ENCODE measurements at places on chromosomes 3 and 15.
A peak's percentile ranks its signal among the peaks of the same experiment; 100 is the strongest.

DNA sequence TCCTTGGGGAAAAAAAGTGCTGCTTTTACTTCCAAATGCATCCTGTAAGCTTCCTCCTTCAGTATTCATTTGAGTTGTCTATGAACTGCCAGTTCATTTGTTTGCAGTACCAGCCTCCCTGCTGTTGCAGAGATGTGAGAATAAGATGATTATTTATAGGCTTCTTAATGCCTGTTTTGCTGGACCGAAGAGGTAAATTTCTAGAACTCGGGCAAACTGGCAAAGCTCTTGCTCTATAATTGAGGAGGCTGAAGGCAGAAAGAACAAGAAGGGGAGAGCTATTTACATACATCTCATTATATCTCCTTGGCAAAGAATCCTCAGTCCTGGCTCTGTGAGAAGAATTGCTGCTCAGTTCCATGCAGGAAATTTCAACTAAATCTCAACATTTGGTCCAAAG, 790.4 kb downstream of the GRM7 start:
- no peak for DNase-seq

GRCh38 chr3:11386465-11387113, 114.4 kb downstream of the ATG7 start:
- no peak for DNase-seq

DNA sequence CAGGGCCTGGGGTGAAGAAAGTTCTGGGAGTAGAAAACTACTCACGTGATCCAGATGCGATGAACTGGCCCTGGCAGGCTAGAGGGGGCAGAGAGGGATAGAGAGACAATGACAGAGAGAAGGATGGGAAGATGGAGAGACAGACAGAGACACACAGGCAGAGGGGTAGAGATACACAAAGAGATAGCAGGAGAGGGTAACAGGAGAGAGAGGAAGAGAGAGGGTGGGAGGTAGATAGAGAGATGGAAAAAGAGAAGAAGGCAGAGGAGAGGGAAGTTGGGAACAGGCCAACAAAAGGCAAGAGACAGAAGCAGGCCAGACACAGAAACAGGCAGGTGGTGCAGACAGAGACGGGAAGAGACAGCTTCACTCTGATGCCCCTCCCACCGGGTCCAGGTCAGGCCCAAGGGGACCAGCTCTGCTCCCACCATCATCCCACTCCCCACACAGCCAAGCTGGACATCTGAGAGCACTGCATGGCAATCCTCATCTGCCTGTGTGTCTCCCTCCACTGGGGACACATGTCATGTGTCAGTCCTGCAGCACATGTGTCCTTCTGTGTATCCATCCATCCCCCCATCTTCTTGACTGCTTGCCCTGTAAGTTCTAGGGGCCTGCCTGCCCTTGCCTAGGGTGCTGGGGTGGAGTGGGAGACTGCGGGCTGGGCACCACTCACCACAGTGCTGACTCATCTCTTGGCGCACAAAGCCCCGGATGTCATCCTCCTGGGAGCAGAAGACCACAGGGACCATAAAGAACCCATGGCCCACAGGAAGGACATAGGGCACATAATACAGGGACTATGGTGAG, 2.2 kb upstream of the UCN2 start:
- DNase-seq, result peak; percentile 79

GRCh38 chr15:48856942-48857341, 21.0 kb upstream of the EID1 start:
- no peak for DNase-seq

DNA sequence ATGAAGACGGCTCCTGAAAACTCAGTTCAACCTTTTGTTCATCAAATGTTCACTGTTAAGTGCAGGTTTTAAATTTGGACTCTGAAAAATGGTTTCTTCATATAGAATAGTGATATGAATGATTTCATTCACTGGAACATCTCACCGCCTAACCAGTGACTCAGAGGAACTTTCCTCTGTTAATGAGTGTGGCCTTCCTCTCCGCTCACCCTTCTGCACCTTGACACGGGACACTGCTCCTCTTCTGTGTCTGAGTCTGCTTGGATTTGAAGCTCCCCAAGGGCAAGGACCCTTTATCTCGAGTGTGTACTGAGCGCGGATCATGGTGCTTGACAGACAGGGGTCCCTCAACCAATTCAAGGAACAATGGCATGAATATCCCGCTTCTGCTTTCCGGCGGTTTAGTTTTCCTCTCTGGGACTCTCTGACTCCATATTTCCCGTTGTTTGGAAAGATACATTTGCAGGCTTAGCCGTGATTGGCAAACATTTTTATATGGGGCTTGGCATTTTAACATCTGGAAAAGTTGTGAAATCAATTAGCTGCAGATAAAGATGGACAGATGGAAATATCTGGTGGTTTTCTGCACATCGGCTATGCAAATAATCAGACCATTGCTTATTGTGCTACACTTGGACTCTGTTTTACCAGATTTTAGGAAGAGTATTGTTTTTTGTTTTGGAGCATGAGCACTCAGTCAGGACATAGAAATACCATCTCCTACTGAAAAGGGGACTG, 20.9 kb downstream of the KBTBD8 start:
- DNase-seq, result no peak

DNA sequence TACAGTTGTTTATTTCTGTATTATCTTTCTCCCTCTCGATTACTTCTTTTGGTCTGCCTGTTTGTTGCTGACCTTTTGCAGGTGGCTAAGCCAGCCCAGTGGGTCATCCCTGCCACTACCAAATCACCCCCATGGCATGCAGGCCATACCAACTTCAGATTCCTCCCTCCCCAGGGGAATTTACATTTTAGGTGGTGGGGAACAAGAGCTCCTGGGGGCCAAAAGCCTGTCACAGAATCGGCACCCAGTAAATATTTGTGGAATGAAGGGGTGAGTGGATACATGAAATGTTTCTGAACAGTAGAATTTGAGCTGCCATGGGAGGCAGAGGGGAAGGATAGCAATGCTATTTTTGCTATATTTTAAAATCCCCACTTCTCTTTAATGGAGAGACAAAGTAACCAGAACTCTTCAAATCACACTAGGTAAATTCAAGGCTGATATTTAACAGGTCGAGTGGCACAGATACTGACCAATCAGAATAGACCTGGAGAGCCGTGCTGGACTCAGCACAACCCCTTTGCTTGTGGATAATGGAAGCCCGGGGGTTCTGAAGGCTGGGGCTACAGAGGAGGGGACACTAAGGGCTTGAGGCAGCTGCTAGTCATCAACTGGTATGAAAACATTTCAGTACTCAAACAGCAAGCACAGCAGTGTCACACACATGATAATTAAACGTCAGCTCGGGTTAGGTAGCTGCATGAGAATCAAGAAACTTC, 54.3 kb upstream of the SMAD3 start:
- no peak for DNase-seq

- DNase-seq, result no peak
Measured at GRCh38 chr3:104044002-104044401, 1322.7 kb upstream of the ALCAM start.

- DNase-seq, result no peak
Measured at GRCh38 chr15:75138016-75138999, 63.4 kb upstream of the C15orf39 start.

- DNase-seq, result peak; percentile 97
Measured at GRCh38 chr3:171055336-171056178, 29.0 kb upstream of the SLC2A2 start.

- no peak for DNase-seq
Measured at GRCh38 chr3:170967126-170967525, 58.7 kb upstream of the EIF5A2 start.

DNA sequence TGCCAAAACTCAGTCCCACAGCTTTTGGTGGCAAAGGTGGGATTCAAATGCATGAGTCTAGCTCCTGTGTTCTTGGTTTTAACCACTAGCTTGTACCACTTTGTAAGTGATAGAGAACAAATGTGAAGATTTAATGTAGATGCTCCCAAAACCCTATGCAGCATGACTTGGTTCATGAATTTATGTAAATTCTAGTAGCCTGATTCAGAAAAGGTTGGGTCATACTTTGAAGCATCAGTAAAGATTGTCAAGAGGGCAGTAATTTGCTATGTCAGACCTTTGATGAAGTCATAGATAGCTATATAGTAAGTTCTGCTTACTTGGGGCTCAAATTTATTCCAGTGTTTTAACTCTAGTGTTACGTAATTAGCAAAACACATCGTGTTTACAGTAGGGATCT, 75.6 kb downstream of the VPS8 start:
- DNase-seq, result no peak

- DNase-seq, result no peak
Measured at GRCh38 chr15:65646486-65646885, 24.7 kb downstream of the SLC24A1 start.

DNA sequence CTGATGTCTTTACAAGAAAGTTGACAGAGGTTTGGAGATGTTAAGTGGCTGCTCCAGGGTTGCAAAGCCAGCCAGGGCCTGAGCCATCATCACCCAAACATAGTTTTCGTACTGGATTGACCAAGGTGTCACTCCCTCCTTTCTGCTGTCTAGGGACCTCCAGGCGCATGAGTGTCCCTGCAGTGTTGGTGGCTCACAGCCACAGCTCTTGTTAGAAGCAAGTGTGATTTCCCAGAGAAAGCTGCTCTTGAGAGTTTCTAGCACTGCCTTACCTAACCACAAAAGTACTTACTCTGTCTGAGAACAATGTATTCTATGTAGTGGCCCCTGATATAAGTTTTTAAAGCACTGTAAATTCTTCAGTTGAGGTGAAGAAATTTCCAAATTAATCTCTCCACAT, 144.1 kb downstream of the SOX2 start:
- no peak for DNase-seq

GRCh38 chr3:85355572-85355971, 396.8 kb downstream of the CADM2 start:
- DNase-seq, result no peak

DNA sequence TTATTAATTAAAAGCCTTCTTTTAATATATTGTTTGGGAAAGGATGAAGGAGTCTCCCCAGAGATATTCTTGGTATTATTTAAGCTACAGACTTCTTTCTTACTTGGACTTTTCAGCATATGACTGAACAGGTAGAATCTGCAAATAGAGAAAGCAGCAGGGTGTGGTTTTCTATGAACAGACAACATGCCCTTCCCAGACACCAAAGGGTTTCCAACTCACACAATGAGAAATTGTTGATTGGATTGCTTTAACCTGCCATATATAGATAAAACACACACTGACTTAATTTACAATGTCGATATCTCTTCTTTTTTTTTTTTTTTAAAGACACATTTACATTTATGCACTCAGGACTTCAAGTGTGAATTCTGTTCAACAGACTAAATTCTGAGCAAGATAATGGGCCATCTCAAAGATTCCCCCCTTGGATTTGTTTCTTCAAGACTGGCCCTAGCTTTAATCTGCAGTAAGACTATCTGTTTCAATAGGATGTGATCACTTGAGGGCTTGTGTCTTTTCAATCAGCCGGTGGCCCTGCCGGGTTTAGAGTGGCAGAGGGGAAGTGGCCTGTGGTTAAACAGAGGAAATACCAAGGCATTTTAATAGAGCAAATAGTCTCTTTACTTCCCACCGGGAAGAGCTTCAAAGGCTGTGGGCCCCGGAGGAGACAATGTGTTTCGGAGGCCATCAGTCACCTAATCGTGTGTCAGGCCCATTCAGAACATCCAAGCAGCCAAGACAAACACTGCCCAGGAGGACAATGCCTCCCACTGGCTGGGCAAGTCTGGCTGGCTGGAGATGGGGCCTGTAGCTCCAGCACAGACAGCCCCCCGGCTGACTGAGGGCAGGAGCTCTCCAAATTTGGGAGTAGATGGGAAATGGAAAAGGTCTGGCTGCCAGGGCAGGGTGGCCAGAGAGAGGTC, 6.1 kb downstream of the IL17RD start:
- DNase-seq, result no peak

All from RCC 7860 (cell line).